ENCODE measurements at places on chromosomes 13 and 19. TPM values are rescaled to one million over a fixed set of nuclear protein-coding genes. Genes with fewer than 3 reads are reported as not detected.

GRCh38 chr13:26563713-26564112 is 6.2 kb downstream of the WASF3 start:
- DNase-seq = no peak

GRCh38 chr19:13189600-13189999 is 39.4 kb downstream of the IER2 start:
- no peak for DNase-seq

GRCh38 chr19:17125062-17125727 is 49.6 kb downstream of the MYO9B start:
- no peak for DNase-seq

- DNase-seq = no peak
Measured at GRCh38 chr13:30810261-30810701, 74.9 kb downstream of the ALOX5AP start.

- DNase-seq = no peak
Measured at GRCh38 chr13:111228262-111229144, 91.9 kb upstream of the TEX29 start.

GRCh38 chr19:17687141-17687856 is 855 bp downstream of the UNC13A start:
- DNase-seq = no peak

The C1QTNF9 gene
- total RNA-seq = 3.0 TPM

The PEX11G gene
- 1.2 TPM for total RNA-seq
